ENCODE measurements at places on chromosomes 4 and X.

DNA sequence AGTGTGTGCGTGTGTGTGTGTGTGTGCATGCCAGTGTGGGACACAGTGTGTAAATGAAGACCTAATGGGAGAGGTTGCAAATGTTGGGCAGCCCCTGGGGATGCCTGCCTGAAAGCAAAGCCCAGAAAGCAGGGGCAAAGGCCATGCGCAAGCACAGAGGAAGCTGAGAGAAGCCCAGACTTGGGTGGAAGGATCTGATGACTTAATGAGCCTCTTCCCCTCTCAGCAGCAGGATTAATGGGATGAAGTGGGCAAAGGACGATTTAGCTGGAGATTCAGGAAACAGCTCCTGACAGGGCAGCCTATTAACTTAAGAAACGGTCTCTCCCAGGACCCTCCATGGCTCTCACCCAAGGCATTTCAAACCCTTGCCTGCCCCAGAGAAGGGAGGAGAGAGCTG lies 107.3 kb downstream of the EFNB1 start:
- no peak for DNase-seq

DNA sequence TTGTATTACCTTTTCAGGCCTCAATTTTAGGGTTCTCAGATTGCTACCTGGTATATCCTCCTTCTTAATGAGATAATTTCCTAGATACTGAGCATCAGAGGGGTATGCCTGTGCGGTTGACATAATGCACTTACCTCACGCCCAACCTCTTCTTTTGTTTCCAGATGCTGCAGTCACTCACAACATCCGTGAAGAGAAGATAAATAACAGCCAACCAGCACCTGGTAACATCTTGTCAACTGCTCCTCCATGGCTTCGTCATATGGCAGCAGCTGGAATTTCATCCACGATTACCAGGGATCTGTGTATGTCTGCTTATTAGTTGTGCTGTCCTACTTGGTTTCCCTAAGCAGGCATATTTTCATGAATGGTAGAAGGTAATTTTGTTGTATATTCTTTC lies 16.7 kb downstream of the SAGE1 start:
- no peak for DNase-seq

GRCh38 chr4:153346563-153346962 lies 2.1 kb downstream of the MND1 start:
- no peak for DNase-seq

DNA sequence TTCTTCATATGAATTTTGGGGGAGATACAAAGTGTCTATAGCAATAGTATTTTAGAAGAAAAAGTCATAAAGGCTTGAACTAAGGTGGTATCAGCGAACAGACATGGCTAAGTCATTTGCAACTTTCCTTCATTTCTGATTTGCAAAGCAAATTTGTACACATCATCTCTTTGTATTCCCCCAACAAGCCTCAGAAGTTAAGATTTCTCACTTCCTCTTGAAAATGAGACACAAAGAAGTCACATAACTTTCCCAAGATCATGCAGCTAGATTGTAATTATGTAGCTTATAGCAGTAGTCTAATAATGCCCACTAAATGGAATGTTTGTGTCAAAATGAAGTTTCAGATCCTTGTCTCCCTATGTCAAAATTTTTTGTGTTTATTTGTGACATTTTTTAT lies 709.8 kb upstream of the HS3ST1 start:
- no peak for DNase-seq

- DNase-seq = no peak
These were observed 175.6 kb upstream of the MAGEB2 start for GRCh38 chrX:30039768-30040167.

DNA sequence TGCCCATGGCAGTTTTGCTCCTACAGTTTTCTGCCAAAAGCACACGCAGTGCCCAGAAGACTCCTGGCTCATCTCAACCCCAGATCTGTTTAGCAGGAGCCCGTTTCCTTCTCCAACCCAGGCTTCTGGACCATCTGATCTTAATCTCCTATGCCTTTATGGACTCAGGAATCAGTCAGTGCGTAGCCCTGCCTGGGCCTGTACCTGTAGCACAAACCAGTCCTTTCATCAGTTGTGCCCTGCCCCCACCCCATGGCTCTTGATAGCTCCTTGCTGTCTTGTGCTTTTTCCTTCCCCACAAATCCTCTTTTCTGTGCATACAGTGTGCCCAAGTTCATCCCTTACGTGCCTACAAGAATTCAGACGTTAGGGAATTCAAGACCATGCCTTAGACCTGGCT lies 1.5 kb downstream of the ZNF718 start:
- DNase-seq = no peak

- peak; percentile 61 for DNase-seq
These were observed at the start of gene OTUD5 for GRCh38 chrX:48957477-48957826. Gene OTUD5 (minus strand): TSS chrX:48957607. CDS start chrX:48957570, 37 bp downstream.

- DNase-seq = no peak
These were observed 82.0 kb upstream of the PITX2 start for GRCh38 chr4:110704748-110705439.

- DNase-seq = no peak
These were observed 6.7 kb upstream of the GPRIN3 start for GRCh38 chr4:89314291-89314690.

DNA sequence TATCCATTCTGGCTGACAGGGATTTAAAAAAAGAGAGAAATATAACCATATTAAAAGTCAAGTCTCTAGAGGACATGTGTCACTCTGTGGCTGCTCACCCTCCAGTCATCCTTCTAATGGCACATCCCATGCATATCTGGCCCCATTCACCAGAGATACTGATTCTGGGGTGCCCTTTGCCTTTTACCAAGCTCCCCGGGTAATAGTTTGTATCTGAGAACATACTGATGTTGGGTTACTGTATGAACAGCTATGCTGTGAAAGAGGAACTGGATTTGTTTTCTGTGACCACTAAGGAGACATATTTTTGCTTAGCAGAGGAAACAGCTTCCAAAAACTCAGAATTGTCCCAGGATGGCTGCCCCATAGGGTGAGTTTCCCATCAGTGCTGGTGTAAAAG lies 56.0 kb downstream of the SAT1 start:
- no peak for DNase-seq

DNA sequence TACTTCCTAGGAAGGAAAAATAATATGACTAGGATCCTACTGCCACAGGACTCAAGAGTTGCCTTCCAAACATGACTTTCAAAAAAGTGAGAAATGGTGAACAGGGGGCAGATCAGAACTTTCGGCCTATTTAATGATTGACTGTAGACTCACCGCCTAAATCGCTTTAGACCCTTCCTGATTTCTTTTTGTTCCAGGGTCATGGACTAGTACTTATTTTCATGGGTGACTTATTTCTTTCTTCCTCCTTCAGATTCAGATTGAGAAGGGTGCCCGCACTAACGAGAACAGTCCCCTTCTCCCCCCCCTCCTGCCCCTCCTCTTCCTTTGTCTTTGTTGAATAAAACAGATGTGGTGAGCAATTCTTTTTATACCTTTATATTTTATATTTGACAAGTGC lies 48.0 kb upstream of the KLHL8 start:
- DNase-seq = no peak

GRCh38 chr4:130747842-130748241 lies 1651.9 kb downstream of the C4orf33 start:
- no peak for DNase-seq

- DNase-seq = peak; percentile 42
These were observed 171.3 kb downstream of the PTTG2 start for GRCh38 chr4:38131371-38132091.

- no peak for DNase-seq
These were observed 19.9 kb upstream of the CYBB start for GRCh38 chrX:37759878-37760418.

DNA sequence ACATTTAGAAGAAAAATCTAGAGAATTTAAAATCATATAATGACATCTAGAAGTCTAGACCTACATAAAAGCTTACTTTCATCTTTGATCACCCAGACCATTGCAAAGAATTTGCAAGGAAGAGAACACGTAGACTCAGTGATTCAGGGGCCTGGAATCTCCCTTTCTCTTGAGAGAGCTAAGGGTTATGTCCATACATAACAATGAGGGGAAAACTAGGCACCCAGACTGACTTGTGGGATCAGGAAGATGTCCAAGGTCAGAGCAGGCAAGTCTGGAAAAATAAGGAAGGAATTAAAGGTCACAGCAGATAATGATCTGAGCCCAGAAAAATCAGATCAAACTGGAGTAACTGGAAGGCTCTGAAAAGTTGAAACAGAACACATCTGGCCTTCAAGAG lies 198.4 kb upstream of the SFRP2 start:
- DNase-seq = no peak

DNA sequence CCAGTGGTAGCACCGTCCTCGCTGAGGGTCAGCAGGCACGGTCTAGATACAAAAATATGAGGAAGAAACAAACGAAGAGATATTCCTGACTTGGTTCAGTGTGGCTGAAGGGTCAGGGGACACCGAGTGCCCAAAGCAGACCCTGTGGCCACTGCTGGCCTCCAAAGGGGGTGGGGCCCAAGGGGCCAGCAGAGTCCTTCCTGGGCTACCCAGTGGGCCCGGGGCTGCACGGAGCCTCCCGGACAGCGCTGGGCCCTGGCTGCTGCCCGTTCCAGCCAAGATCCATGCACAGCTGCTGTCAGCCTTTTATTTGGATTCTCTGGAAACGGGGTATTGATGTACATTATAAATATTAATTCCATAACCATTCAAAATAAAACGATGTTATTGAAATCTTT lies 20.4 kb downstream of the NELFA start:
- DNase-seq = no peak

GRCh38 chr4:158209825-158210807 lies at the start of gene TMEM144:
Gene TMEM144 (plus strand): TSS chr4:158210486. CDS start chr4:158212668, 2,182 bp downstream.
- no peak for DNase-seq

- no peak for DNase-seq
These were observed 139.3 kb upstream of the VCX2 start for GRCh38 chrX:8310409-8310808.

GRCh38 chr4:20456407-20456806 lies 204.7 kb downstream of the SLIT2 start:
- no peak for DNase-seq

GRCh38 chr4:39963656-39964055 lies 14.1 kb downstream of the PDS5A start:
- DNase-seq = no peak

GRCh38 chr4:99301376-99302164 lies 10.8 kb upstream of the ADH1A start:
- DNase-seq = no peak

GRCh38 chr4:74821541-74821940 lies 27.2 kb upstream of the BTC start:
- DNase-seq = no peak

- DNase-seq = no peak
These were observed 714.5 kb upstream of the TENM3 start for GRCh38 chr4:181528570-181529184.

- no peak for DNase-seq
These were observed 44.7 kb upstream of the FGF13 start for GRCh38 chrX:138756234-138756633.

DNA sequence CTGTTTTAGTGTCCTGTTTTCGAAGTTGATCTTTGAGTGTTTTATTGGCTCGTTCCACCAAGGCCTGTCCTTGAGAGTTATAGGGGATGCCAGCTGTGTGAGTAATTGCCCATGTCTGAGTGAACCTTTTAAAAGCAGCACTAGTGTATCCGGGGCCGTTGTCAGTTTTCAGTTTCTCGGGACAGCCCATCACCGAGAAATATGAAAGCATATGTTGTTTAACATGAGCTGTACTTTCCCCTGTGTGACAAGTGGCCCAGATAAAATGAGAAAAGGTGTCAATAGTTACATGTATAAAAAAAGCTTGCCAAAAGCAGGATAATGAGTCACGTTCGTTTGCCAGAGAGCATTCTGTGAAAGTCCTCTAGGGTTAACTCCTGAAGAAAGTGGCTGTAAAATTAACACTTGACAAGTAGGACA lies 48.6 kb upstream of the RASSF6 start:
- no peak for DNase-seq
